ENCODE measurements at places on chromosomes 7 and 10.

GRCh38 chr10:30216821-30217220 lies 132.3 kb downstream of the MTPAP start:
- no peak for DNase-seq

DNA sequence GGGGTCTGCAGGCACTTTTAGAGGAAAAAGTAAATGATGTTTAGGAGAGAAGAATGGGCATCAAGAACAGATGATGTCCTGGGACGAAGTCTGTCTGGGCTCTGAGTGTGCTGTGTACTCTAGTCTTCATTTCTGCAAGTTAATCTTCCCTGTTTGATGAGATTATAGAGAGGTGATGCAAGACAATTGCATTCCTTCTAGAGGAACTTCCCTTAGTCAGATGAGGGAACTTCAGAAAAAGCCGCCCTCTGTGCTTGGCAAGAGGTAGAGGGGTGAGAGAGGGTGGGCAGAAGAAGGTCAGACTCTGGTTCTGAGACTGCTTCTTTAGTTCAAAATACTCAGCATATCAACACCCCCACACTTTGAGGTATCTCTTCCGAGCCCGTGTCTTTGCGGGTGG lies 797.9 kb downstream of the LRMDA start:
- DNase-seq: no peak

DNA sequence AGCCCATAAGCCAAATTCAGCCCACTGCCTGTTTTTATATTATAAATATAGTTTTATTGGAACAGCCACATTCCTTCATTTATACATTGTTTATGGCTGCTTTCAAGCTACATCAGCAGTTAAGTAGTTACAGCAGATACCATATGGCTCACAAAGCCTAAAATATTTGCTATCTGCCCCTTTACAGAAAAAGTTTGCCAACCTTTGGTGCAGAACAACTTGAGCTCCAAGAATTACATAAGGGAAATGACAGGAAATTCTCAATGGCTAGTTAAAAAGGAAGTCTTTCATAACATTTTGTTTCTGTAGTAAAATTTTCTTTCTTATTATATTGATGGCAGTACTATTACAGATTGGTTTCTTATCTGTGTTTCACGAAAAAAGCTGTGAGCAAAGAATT lies 59.3 kb downstream of the COL28A1 start:
- DNase-seq: no peak

DNA sequence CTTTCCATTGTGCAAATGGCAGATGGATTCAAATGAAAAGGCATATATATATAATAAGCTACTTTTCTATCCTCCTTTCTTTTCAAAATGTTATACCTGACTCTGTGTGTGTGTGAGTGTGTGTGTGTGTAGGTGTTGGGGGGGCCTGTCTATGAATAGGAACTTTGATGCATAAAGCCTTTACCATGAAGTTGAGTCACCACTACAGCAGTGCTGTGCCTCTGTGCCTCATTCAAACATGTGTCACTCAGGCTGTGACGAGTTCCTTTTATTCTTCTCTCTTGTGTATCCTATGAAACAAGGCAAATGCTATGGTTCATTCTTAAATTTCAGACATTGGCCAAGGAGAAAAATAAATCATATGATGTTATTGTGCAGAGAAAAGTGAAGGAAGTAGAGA lies 52.7 kb upstream of the DKK1 start:
- no peak for DNase-seq

DNA sequence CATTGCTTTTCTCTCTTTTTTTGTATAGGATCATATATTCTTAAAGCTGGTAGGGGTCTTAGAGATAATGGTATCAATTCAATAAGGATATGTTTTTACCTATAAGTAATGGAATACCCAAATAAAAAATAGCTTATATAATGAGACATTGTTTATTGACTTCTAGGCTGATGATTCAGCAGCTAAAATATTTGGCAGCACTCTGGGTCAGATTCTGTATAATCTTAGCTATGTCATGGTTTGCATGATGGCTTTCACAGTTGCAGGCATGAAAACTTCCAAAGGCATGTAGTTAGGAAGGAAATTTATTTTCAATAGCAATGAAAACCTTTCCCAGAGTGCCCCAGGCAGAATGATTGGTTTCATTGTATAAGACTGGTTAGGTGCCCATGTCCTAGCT lies 32.1 kb upstream of the A1CF start:
- no peak for DNase-seq

DNA sequence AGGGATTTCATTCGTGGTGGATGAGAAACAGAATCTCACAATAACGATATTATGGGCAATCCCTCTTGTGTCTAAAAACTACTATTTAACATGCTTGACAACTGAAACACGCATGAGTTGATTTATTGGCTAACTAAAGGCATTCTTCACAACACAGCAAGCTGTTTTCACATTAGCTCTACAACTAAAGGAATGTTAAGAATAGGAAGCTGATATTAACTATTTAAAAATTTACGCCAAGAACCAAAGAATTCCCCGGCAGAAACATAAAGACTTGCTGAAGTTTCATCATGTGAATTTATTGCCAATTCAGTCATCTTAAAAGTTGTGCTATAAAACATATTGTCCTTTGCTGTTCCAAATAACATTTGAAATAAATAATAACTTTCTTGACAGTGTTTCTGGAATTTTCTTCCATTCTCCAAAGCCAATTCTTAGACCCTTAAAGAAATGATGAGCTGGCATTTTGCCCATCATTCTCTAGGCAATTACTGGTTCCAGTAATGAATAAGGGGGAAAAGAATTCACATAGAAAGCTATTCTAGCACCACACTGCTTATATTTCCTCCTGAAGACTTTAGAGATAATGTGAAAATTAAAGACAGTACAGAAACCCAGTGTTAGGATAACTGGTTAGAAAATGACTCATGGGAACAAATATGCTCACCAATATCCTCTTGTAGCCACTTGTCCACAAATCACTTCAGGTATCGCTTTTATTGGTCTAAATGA lies 233.1 kb downstream of the PARD3 start:
- DNase-seq: no peak

- no peak for DNase-seq
Observed at GRCh38 chr10:80535671-80536360, 1.9 kb upstream of the SH2D4B start.

- DNase-seq: no peak
Observed at GRCh38 chr7:45088146-45088701, 545 bp downstream of the NACAD start.

DNA sequence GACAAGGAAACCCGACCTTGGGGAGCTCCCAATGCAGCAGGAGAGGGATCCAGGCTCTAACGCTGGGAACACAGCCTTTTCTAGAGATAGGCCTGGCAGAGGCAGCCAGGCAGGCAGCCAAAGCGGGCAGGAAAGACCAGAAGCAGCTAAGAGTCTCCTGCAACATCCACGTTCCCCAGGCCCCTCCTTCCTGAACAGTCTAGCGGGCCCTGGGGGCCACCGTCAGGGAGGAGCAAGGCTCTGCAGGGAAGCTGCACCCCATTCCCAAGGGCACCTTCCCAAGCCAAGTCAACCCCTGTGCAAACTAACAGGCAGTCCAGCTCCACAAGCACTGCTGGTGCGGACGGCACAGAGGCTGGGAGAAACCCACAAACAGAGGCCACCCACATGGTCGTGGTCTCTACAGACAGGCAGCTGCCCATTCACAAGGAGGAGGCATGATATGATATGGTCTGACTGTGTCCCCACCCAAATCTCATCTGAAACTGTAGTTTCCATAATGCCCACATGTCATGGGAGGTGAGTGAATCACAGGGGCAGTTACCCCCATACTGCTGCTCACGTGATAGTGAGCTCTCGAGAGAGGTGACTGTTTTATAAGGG lies 115.7 kb downstream of the MAD1L1 start:
- DNase-seq: no peak

- no peak for DNase-seq
Observed at GRCh38 chr10:96495544-96495943, 18.2 kb downstream of the TLL2 start.

DNA sequence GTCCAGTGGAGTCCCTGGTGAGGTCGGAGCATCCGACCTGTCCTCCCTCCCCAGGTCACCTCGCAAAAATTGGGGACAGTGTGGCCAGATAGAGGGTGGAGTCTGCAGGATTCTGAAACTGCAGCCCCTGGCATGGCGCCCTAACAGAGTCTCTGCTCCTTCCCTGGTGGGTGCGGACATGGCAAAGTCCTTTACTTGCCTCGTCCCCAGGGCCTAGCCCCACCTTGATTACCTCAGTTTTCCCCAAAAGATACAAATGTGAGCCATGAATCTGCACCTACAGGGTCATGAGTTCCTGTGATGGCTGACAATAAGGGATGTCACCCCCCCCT lies 47.7 kb downstream of the NPVF start:
- no peak for DNase-seq

- no peak for DNase-seq
Observed at GRCh38 chr10:62021128-62021665, 119.7 kb downstream of the ARID5B start.

GRCh38 chr7:74407958-74408357 lies 45.7 kb upstream of the GTF2IRD1 start:
- DNase-seq: no peak
